ENCODE measurements at places on chromosomes 13 and 19.

DNA sequence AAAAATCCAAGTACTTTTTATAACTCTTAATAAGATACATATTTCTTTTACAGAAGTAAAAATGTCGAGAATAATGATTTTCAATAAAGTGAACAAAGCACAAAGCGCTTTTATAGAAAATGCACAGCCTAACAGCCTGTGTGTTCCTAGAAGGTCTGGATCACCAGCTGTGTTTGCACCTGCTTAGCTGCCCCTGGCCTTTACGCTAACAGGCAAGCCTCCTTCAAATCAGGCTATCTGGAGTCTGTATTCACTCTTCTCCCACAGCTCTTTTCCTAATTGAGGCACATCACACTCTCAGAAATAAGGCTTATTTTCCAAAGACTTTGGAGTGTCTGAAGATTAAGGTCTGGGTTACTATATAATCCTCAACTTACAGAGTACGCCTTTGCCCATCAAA is 183.1 kb downstream of the LHFPL6 start:
- no peak for DNase-seq

DNA sequence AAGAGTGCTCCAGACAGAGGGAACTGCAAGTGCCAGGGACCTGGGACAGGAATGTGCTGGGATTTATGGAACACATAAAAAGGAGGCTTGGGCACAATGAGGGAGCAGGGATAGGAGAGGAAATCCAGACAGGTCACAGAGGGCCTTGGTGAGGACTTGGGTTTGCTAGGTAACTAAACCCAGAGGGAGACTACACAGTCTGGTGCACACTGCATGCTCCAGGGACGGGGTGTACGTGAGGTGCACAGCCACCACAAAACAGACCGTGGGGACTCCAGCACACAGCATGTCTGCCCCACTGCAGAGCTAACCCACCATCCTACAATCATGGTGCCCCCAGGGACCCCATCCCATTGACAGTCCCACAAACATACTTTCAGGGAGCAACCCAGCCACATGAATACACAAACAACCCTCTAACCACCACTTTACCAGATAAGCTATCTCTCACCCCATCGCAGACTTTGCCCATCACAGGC is 5.5 kb upstream of the ZFP36 start:
- DNase-seq = no peak

GRCh38 chr19:51181913-51182419 is 39.9 kb downstream of the SIGLEC7 start:
- DNase-seq = no peak

- DNase-seq = no peak
These were observed 314.9 kb downstream of the MZT1 start for GRCh38 chr13:72412481-72412880.

DNA sequence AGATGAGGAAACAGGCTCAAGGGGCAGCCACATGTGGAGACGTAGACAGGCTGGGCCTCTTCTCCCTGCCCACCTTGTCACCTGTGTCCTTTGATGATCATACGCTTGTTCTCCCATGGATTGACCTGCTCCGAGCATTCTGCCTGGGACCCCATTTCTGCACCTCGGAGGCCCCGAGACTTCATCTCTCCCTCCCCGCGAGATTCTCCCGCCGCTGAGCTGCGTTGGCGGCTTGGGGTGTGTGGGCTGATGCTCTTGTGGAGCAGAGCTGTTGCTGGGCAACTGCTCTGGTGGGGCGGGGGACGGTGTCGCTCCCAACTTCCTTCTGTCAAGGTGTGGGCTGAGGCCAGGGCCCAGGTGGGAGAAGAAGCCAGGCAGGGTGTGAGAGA is 22.1 kb downstream of the MAST3 start:
- DNase-seq = no peak

- no peak for DNase-seq
These were observed 17.4 kb downstream of the RUBCNL start for GRCh38 chr13:46369506-46370277.

GRCh38 chr13:50783717-50784290 is 59.7 kb downstream of the DLEU7 start:
- DNase-seq = no peak

DNA sequence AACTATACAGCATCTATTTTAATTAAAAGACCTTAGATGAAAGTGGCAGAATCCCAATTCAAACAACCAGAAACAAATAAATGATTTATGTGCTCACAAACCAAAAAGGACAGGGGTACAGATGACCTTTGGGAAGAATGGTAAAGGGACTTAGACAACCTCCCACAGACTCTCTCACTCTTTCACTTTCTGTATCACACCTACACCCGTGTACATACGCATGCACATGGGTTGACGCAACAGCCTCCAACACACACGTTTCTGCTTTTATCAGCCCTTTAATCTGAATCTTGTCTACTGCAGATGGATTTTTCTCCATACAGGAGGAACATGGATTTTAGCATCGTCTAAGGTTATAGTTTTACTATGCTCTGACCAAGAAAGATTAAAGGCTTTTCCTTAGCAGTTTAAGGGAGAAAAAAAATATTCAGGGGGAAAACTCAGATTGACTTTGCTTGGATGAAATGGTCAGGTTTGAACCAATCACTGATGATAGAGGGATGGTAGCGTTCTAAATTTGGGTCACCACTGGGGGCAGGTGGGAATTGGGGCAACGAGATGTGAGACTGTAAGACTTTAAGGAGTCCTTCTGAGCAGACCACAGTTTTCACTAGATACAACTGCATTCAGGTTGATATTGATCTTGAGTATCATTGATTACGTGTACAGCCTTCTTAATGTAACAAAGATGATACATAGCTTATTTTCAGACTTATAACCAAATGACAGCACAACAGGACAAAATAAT is 166.1 kb downstream of the ITGBL1 start:
- no peak for DNase-seq

GRCh38 chr19:45995715-45996385 is 583 bp downstream of the CCDC61 start:
- DNase-seq = no peak

- no peak for DNase-seq
These were observed 8.9 kb downstream of the ZNF541 start for GRCh38 chr19:47564081-47564480.

- DNase-seq = no peak
These were observed 999.1 kb upstream of the ATXN8OS start for GRCh38 chr13:69108486-69108885.

- DNase-seq = no peak
These were observed 677 bp downstream of the IGFL4 start for GRCh38 chr19:46040125-46040524.

DNA sequence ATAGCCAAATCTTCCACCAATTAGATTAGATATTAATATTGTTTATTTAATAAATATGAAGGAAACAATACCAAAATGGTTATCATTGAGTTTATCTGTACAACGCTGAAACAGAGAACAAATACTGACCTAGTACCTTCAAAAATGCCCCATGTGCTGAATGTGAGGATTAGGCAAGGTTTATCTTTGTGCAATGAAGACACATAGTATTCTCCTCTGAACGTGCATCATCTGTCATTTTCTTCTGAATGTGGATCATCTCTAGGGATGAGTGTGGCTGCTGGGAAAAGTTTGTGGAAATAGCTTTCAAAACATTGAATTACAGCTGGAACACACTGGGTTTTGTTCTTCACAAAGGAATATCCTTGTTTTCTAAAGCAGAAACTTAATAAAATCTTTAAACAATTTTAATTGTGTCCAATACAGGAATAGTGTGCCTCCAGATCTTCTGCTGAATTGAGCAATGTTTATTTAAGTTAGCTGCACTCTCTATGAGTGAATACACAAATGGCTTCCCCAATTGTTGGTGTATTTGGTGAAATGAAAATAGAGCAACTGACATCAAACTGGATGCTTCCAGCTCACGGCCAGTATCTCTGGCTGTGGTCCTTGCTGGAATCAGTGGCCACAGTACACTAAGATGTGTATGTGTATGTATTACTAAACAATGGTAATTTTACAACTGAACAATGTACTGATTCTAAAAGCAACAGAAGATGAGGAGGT is 6.7 kb downstream of the COL4A1 start:
- no peak for DNase-seq

GRCh38 chr13:44273991-44274770 is 99.4 kb upstream of the SERP2 start:
- DNase-seq = no peak

- no peak for DNase-seq
These were observed 3.1 kb upstream of the SHISA2 start for GRCh38 chr13:26054896-26055295.

- DNase-seq = no peak
These were observed 31.6 kb downstream of the THSD1 start for GRCh38 chr13:52374389-52374788.

- DNase-seq = peak; percentile 78
These were observed 20.7 kb upstream of the CEACAM6 start for GRCh38 chr19:41734585-41734984.

GRCh38 chr13:58500938-58501337 is 869.4 kb downstream of the PCDH17 start:
- DNase-seq = no peak

GRCh38 chr13:99982731-99983498 is 1.3 kb downstream of the ZIC2 start:
- DNase-seq = no peak

DNA sequence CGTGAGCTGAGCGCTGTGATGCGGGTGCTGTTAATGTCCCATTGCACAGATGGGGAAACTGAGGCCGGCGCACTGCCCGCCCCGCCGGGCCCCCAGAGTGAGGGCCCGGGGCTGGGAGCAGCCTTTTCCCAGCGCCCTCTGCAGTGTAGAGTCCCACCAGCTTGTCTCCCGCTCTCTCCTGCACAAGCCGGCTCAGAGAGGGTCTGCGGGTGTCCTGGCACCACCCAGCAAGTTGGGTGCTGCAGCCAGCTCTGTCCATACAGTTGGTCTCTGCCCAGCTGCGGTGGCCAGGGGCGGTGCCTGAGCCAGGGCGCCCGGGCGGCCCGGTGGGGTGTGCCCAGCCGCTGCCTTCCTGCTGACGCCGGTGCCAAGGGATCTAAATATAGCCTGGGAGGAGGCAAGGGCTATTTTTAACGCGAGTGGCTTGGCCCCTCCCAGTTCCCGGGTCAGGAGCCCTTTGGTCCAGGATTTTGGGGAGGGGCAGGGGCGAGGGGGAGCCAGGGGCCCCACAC is 19.3 kb downstream of the GADD45B start:
- DNase-seq = no peak

- no peak for DNase-seq
These were observed 6.0 kb upstream of the WDR88 start for GRCh38 chr19:33125929-33126388.

- no peak for DNase-seq
These were observed 417.1 kb downstream of the ITGBL1 start for GRCh38 chr13:101869553-101869952.

DNA sequence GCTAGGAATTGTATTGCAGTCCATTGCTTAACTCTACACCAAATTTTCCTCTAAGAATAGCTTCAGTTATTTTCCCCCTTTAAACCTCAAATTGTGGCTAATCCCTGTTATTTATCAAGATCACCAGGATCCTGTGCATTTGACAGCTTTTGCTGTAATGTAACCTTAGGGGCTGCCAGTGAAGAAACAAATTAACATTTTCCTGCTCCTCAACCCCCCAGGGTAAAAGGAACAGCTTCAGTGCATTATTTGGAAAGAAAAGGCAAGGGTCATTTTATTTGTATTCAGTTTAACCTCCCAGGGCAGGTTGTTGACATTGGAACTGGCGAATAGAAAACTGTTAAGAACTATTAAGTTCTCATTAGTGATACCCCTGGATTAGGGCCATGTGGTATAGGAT is 57.0 kb downstream of the PCDH20 start:
- no peak for DNase-seq

DNA sequence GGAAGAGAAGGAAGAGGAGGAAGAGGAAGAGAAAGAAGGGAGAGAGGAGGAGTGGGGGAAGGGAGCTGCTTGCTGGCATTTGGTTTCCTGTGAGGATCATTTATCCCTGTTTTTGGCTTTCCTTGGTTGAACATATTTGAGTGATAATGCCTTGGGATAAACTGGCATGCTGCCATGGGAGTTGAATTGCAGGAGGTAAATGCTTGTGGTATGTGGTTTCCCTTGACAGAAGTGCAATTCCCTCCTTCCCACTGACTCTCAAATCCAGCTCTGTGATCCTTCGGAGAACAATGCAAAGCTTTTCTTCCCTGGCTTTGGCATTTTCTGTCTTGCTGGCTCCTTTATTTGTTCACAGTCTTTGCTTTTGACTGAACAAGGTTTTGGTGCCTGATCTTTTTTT is 27.2 kb upstream of the CBY2 start:
- DNase-seq = no peak

DNA sequence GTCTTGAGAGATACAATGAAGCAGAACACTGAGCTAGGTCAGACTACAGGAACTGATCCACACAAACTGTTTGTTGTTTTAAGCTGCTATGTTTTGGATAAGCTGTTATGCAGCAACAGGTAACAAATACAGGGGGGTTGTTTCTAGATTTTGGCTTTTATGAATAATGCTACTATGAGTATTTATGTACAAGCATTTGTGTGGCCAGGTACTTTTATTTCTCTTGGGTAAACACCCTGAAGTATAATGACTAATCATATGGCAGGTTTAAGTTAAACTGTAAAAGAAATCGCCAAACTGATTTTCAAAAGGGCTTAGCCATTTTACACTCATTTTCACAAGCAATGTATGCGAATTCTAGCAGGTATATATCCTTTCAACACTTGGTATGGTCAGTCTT is 166.0 kb downstream of the DNAJC3 start:
- DNase-seq = no peak

GRCh38 chr13:94233401-94233800 is 246.1 kb downstream of the DCT start:
- no peak for DNase-seq

GRCh38 chr19:7494416-7495098 is 5.7 kb upstream of the PEX11G start:
- no peak for DNase-seq

DNA sequence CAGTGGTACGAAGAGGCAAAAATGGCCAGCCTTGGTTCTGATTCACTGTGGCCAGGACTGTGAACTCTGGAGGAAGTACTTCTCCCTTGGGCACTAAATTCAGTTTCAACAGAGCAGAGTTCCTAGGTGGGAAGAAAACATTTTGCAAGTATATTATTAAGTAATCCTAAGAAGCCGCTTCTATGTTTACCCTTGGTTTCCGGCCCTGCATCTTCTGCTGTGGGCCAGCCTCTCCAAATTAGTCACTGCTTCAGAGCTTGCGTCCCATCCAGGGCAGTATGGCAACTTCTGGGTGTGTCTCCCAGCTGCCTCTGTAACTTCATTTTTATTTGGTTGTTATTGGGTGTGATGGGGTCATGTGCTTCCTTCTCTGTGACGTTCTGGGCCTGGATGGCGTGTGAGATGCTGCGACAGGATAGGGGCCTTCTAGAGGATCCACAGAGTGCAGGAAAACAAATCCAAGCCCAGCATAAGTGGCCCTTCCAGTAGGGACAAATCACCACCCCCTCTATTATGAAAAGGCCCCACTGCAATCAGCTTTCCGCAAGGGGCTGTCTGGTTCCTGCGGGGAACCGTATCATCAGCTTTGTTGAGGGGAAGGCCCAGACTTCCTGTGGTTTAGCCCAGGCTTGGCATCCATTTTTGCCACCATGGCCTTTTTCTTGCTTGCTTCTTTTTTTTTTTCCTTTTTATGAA is 55.1 kb upstream of the C1QTNF9 start:
- no peak for DNase-seq

DNA sequence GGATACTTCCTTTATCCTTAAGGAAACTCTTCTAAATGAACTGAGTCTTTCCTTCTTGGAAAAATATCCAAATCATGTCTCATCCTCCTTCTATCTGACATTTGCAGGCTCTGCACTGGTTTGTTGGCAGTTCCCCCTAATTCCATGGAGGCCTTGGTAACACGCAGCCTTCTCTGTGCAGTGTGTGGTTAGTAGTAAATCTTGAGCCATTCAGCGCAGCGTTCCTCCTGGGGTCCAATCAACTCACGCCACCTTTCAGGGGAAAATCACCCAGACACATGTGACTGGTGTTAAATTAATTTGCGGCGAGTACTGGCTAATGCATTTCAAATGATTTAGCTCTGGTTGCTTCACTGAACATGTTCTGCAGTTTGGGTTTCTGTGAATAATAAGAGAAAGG is 21.0 kb upstream of the CBY2 start:
- DNase-seq = no peak
